Activated CD4-positive, alpha-beta T cell treated with anti-CD3 and anti-CD28 coated beads, Interleukin-2, amount 50 U/mL, for 4 hours (primary cell): ENCODE measurements at places on chromosomes 7 and 10.

DNA sequence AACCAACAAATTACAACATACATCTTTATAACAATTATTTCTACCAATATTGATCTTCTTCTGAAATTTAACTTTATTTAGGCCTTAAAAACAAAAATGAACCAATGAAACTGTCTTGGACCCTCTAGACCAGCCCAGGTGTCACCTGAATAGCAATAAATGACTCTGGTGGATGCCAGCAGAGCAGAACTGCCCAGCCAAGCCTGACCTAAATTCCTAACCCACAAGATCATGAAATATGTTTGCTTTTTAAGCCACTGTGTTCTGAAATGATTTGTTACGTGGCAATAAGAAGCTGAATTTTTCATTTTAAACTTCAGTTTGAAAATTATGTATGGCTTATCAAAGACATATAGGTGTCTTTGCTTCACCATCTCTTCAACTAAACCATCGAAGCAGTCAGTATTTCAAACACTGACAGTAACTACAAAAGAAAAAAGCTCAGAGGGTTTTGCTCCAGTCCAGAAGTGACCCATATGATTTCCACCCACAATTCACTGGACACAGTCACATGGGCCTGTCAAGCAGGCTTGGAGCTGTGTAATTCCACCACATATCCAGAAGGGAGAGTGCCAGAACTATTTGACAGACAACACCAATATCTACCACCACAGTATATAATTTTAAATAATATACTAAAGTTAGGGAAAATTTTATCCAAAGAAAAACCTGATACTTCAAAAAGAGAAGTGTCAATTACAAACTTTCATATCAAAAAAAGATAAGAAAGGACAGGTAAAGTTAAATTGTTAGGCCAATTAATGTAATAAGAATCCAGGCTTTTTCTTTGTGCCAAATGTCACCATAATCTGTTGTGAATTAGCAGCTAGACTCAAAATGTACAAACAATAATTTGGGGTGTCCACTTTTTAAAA, 94.5 kb downstream of the KMT2C start:
- no peak for DNase-seq

DNA sequence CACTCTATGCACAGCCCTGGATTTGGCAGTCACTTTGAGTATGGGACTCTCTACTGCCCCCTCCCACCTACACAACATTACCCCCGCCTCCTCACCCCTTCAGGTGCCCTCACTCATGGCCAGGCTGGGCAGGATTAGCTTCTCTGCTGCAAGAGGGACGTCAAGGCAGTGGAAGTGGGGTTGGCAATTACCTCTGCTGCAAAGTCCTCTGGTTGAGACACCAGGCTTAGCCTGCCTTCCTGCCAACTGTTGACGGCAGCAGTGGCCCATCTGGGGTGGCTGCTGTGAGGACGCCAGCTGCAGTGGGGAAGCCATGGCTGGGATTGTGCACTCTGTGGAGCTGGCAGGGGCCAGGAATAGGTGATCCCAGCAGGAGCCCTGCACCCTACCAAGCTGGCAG, 26.7 kb downstream of the SVIL start:
- no peak for DNase-seq

- no peak for DNase-seq
Measured at GRCh38 chr7:24843821-24844434, 86.7 kb upstream of the GSDME start.

DNA sequence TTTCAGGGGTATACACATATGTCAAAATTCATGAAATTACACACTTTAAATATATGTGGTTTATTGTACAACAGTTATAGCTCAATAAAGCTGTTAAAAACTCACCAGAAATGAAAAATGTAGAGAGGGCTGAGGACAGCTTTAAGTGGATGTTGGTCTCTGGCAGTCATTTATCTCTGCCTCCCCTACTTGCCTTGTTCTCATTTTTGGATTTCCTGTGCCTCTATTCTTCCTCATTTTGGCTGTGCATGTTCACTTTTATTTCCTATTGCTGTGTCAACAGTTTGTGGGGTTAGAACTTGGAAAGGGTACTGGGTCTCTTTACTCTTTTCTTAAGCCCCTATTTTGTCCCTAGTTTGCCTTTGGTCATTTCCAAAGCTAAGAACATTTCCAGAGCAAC, 18.6 kb upstream of the MEST start:
- DNase-seq: no peak

- no peak for DNase-seq
Measured at GRCh38 chr10:36325815-36326214, 683.7 kb upstream of the FZD8 start.

- no peak for DNase-seq
Measured at GRCh38 chr7:38716397-38716796, 85.2 kb upstream of the AMPH start.

- DNase-seq: no peak
Measured at GRCh38 chr7:36475381-36475780, 85.7 kb downstream of the ANLN start.

DNA sequence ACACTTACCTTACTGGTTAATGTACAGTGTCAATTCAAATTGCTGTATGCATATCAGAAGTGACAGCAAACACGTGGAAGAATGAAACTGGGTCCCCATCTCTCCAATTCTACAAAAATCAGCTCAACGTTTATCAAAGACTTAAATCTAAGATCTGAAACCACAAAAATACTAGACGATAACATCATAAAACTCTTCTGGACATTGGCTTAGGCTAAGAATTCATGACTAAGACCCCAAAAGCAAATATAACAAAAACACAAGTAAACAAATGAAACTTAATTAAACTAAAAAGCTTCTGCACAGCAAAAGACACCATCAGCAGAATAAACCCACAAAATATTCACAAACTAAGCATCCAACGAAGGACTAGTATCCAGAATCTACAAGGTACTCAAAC, 35.9 kb upstream of the PFKP start:
- DNase-seq: no peak

DNA sequence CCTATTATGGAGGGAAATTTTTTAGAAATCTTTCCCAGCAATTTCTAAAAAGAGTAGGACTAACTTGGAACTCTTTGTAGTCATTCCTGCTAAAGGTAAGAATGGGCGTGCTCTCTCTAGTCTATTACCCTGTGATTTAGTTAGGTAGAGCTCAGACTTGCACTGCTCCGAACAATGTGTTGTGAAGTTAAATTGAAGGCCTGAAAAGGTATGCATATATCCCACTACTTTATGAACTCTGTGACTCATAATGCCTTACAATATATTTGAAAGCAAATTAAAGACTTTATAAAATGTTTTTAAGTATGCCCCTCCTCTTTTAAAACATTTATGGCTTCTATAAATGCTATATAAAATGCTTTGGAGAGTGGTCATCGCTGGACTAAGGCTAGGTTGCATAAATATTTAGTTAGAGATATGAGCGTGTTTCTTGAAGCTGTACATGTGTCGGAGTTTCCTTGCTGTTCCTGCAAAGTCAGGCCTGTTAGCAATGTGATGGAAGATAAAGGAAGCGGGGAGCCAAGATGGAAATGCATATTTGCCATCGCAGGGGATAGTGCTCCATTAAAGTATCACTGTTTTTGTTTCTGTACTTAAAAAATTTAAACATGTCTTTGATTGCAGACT, 761.4 kb downstream of the LRMDA start:
- no peak for DNase-seq

DNA sequence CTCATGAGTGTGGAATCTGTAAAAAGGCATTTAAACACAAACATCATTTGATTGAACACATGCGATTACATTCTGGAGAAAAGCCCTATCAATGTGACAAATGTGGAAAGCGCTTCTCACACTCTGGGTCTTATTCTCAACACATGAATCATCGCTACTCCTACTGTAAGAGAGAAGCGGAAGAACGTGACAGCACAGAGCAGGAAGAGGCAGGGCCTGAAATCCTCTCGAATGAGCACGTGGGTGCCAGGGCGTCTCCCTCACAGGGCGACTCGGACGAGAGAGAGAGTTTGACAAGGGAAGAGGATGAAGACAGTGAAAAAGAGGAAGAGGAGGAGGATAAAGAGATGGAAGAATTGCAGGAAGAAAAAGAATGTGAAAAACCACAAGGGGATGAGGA, 207.7 kb downstream of the ZEB1 start:
- no peak for DNase-seq

GRCh38 chr10:27998178-27998953, 513 bp downstream of the ODAD2 start:
- no peak for DNase-seq

- DNase-seq: no peak
Measured at GRCh38 chr7:45812946-45813345, 59.9 kb downstream of the CCDC201 start.

- DNase-seq: no peak
Measured at GRCh38 chr10:117363028-117363427, 12.2 kb downstream of the PDZD8 start.

DNA sequence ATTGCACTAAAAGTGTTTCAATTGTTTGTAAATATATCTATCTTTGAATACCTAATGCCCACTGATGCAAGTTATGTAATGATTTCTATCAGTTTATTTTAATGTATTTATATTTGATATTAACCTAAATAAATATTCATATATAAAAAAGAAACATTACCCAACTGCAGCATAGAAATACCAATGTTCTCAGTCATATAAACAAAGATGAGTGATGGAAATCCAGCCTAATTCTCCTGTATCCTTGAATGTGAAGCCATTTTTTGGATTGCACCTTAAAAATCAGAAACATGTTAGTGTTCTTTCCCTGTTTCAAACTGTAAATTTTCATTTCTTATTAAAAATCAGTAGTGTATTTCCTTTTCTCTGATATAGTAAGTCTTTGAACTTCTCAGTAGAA, 305.8 kb upstream of the GNAI1 start:
- no peak for DNase-seq

DNA sequence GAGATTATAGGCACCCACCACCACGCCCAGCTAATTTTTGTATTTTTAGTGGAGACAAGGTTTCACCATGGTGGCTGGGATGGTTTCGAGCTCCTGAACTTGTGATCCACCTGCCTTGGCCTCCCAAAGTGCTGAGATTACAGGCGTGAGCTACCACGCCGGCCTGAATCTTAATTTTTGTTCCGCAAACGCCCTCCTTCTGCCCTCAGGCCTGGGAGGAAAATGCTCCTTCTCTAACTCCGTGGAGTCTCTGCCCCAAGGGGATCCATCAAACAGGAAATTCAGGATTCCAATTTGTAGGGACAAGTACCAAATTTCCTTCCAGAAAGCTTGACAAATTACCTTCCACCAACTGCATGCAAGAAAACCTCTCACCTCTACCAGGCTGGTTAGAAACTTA, 43.2 kb downstream of the RBAK start:
- DNase-seq: no peak

DNA sequence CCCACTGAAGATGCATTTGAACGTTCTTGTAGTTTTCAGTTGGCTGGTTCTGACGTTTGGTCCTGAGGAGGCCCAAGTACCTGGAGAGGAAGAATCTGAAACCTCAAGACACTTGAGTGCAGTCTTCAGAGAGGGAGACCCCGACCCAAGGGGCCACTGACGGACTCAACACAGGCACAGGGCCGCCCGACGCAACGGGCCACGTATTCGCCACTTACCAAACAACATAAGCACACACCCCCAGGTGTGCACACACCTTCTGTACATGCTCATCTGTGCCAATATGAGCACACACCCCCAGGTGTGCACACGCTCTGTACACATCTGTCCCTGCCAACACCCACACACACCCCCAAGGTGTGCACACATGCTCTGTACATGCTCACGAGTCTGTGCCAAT, 68.5 kb downstream of the DIP2C start:
- DNase-seq: no peak

DNA sequence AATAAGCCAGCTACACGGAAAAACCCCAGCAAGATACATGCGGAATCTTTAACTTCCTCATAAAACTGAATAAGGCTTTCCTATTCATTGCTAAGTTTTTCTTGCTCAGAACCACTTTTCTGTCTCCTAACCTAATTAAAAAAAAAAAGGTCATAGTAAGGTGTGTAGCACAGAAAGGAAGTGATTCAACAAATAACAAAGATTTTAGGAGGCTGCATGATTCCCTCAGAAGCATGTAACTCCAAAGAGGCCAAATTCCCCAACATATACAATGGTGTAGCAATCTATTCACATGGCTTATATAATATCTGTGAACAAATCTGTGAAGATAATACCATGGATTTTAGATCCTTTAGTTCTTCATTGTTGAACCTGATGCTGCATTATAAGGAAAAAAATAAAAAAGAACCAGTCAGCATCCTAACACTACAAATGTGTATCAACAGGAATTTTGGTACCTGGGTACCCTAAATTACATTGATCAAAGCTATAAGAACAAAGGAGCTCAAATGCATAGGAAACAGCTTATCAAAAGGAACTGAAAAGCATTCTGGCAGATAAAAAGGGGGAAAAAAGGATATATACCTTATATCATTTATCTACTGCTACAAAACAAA, 63.8 kb downstream of the IMMP2L start:
- no peak for DNase-seq

- DNase-seq: no peak
Measured at GRCh38 chr10:86753051-86753450, 3.4 kb upstream of the BMPR1A start.

DNA sequence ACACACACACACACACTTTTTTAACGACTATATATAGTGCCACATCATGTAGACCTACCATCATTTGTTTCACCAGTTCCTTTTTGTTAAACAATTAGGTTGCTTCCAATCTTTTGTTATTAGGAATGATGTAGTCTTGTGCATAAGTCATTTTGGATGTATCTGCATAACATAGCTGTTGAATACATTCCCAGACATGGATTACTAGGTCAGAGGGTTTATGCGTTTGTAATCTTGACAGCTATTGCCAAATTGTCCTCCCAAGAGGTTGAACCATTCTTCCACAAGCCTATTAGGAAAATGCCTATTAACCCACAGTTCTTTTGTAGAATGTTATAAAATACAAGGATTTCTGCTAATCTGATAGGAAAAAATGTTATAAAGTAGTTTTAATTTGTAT, 87.3 kb downstream of the PALS2 start:
- no peak for DNase-seq

DNA sequence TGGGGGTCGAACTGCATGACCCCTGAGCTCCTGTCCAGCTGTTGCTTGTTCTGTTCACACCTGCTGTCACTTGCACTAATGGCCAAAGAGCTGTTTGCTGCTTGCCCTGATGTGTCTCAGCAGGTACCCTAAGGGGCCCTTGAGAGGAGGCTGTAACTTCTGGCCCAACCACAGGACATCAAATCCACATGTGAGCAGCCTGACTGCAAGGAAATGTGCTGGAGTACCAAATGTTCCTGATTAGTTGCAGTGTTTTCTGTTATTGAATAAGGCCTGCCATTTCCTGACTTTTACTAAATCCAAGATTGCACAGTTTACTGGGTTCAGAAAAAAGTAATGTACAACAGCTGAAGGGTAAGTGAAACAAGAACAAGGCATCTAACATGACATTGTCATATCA, 91.7 kb upstream of the IL6 start:
- no peak for DNase-seq

GRCh38 chr10:47179291-47179647, 120.7 kb upstream of the GDF10 start:
- no peak for DNase-seq

DNA sequence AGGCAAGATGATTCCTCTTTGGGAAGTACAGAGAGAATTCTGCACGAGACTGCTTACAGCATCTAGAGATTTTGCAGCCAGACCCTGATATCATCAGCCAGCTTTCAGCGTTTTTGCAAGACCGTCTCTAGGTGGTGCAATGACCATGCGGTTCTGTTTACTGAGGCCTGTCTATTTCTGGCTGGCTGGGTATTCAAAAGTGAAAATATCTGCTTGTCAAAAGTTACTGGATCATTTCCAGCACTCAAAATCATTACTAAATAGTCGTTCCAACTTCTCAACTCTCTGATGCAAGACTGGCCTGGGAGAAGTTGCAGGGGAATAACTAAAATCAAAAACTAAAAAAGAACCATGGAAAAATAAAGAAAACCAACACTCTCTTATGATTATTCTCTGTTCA, 240.1 kb downstream of the ELMO1 start:
- peak; percentile 23 for DNase-seq
